Cardiac septum (tissue), 1 donor: ENCODE measurements at places on chromosomes 3 and 15. TPM values are rescaled to one million over a fixed set of nuclear protein-coding genes. Genes with fewer than 3 reads are reported as not detected.

GRK7 gene
- total RNA-seq = 0.08 TPM

WNT5A gene
- 0.92 TPM for total RNA-seq

RLBP1 gene
- total RNA-seq = not detected

WDR93 gene
- not detected for total RNA-seq

DNA sequence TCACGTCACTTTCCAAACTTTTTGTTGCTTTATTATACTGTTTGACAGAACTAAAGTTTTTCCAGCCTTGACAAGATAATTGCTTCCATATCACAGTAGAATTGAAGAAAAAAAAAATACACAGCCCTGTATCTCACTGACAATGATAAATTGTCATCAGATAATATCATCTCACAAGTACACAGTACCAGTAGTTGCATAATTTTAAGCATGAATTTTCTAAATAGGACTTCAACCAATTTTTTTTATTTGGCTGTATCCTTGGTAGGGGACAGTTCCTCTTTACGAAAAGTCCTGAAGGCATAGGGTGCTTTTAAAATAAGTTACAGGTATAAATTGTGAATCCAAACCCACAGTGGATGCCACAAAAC, 230.7 kb downstream of the ATP8B4 start:
- no peak for DNase-seq

DNA sequence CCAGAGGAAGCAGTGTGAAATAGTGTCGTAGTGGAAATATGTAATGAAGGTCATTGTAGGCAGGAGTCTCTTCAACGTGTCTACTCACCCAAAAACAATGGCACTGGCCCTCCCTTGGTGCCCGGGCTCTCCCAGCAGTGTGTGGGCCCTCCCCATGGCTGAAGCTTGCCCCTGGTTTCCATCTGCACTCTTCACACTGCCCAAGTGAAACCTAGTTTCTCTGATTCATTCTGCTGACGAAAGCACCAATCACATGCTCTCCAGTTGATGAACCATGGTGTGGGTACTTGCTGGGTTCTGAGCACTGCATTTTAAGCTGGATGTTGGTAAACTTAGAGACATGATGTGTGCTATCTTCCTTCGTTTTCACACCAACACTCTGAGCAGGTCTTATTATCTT, 61.0 kb upstream of the AGBL1 start:
- no peak for DNase-seq
